ENCODE measurements at places on chromosomes 1 and 21. TPM values are rescaled to one million over a fixed set of nuclear protein-coding genes. Genes with fewer than 3 reads are reported as not detected.
A peak's percentile ranks its signal among the peaks of the same experiment; 100 is the strongest.

DNA sequence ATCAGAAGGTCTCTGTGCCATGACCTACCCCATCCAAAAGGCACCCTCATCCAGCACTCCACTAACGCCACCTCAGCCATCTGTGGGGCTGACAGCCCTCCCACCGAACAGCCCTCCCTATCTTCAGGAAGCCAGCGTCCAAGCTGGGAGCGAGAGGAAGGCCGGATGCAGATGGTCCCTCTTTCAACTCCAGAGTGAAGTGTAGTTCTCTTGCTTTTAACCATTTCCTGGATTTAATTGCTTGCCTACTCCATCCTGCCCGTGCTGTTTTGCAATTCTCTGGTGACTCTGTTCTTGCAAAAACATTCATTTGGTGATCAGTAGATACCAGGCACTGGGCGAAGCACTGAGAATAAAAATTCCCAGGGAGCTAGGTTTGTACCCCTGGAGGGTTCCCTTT lies 8.2 kb upstream of the DYRK1A start:
- peak; percentile 25 for ATAC-seq

Gene LRRC38
- total RNA-seq = not detected

Gene MRAP
- not detected for total RNA-seq

Gene S100A9
- 34,355 TPM for total RNA-seq

DNA sequence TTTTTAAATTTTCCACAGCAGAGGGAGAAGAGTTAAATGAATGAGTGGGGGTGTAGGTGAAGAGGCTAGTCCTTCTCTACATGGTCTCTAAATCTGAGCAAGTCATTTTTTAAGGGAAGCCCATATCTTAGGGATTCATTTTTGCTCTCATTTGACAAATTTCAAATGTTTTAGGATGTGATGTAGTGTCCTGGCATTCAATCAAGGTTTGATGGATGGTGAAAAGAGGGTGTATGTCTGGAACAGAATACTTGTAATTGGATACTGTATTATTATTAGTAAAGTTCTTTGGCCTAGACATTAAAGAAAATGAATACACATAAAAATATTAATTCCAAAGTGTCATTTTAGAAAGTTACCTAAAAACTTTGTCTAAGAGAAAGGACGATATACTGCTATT lies 167.8 kb upstream of the PTBP2 start:
- ATAC-seq = no peak

Gene ACTN2
- 0.24 TPM for total RNA-seq

GRCh38 chr1:173049322-173049633 lies 1.5 kb downstream of the TNFSF18 start:
- ATAC-seq = no peak

- ATAC-seq = peak; percentile 52
Observed at GRCh38 chr1:203765029-203765837, at the start of gene LAX1. LAX1 (plus strand) TSS chr1:203765183; CDS start chr1:203765566, 383 bp downstream.

DNA sequence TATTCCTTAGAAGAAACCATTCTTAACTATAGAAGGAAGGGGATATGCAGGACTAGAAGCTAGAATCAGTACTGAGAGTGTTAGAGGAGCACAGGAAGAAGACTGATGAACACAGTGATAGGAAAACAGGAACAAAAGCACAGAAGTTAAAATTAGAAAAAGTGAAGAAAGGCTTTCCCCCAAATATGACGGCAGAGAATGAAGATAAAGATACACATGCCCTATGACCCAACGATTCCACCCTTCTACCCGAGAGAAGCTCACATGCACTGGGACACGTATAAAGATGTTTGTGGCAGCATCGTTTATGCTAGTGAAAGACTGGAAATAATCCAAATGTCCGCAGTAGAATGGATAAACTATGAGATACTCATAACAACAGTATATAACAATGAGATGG lies 74.2 kb downstream of the DTL start:
- ATAC-seq = no peak

Gene BSND
- not detected for total RNA-seq

DNA sequence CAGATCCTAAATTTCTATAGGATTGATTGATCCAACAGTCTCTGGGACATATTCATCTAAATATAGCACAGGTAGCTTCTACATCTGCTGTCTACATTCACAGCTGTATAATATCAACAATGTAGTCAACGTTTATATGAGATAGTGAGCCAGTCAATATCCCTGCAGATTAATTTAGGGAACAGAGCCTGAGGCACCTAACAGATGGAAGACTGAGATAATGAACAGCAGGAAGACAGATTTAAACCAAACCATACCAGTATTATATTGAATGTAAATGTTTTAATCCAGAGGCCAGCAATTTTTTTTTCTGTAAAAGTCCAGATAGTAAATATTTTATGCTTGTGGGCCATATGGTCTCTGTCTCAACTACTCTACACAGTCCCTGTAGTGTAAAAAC lies 2072.4 kb downstream of the MRPL39 start:
- no peak for ATAC-seq

Gene SEMA4A
- 34.6 TPM for total RNA-seq

DNA sequence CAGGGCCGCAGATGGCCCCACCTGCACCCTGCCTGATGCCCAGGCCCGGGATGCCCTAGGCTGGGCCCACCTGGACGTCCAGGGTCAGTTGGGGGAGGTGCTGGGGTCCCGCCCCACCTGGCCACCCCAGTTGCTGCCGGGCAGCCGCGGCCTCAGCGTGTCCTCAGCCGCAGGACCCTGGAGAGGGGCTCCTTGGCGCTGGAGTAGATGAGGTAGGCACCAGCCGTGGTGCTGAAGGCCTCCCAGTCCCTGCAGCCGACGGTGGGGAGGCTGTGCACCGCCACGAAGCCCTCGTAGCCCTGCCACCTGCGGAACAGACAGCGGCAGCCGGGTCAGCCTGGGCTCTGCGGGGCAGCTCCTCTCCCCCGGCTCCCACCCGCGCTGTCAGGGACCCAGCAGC lies 40.4 kb downstream of the KRTAP10-1 start:
- ATAC-seq = peak; percentile 28

DNA sequence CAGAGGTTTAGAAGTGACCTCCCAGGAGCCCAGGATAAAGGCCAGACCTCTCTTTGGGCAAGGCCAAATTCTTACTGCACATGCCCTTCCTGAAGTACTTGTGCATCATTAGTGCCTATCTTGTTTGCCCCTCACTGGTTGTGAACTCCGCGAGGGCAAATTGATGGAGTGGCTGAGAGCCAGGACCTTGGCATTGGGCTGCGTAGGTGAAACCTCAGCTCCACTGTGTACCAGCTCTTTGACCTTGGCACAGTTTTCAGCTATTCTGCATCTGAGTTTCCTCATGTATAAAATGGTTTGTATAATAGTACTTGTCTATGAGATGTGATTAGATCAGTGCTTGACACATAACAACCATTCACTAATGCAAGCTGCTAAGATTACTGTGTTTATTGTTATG lies 11.5 kb downstream of the OTUD3 start:
- ATAC-seq = no peak

Gene KCNQ4
- 0.24 TPM for total RNA-seq

- ATAC-seq = peak; percentile 92
Observed at GRCh38 chr1:207644852-207645634, at the start of gene CR1L. CR1L (plus strand) TSS chr1:207645133; CDS start chr1:207645234, 101 bp downstream.

- peak; percentile 15 for ATAC-seq
Observed at GRCh38 chr21:43203591-43203990, 34.8 kb downstream of the CRYAA start.

DNA sequence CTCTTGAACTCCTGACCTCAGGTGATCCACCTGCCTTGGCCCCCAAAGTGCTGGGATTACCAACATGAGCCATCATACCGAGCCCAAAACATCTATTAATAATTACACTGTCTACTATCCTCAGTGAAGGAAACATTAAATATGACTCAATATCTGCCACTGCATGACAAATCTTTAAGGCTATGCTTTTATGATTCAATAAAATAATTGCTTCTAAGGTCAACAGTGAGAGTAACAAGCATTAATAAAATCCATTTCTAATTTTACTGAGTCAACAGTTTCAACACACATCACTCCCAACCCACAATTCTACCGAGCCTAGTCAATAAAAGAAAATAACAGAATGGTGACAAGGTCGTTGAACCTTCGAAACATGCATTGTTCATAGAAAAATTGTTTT lies 125.5 kb upstream of the CHRM3 start:
- ATAC-seq = peak; percentile 36

Gene CDC7
- 4.2 TPM for total RNA-seq

DNA sequence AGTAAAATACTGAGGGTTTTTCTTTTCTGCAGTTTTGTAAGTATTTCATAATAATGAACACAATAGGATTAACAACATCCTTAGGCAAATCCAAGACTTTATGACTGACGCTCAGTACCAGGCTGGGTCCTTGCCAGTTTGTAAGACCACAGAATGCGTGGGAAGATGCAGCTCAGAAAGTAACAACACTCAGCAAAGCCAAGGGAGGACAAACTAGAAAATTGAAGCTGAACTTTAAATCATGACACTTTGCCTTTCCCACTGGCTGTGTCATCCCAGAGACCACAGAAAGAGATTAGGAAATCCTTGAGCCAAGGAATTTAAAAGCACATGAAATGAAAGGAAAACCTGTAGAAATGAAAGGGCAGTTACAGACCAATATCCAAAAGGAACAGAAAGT lies 426.3 kb upstream of the CHRM3 start:
- ATAC-seq = no peak

Gene S100A4
- total RNA-seq = 36.0 TPM

DNA sequence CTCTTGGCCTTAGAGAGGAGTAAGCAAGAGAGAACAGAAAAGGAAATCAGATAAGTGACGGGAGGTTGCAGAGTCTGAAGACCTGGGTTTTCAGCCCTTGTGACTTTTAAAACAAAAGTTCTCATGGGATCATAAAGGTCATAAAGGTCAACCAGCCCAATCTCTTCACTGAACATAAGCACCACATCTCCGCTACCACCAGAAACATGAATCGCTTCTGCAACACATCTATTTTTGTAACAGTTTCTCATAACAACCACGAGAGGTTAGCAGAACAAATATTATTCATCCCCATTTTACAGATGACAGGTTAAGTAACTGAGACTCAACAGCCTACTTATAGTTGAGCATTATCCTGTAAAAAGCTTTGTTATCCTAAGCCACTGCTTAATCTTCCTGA lies 5.9 kb downstream of the TRAPPC3 start:
- ATAC-seq = no peak

DNA sequence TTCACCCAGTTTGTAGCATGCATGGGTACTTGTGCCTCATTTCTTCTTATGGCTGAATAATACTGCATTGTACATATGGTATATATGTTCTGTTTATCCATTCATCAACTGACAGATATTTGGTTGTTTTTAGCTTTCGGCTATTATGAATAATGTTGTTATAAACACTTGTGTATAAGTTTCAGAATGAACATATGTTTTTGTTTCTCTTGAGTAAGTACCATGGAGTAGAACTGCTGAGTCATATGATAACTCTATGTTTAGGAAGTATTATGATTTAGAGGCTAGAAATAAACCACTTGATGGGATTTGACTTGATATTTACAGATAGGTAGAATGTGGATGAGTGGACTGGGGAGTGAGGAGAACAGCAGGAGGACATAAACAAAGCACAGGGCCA lies 48.6 kb downstream of the WNT2B start:
- ATAC-seq = no peak

Data from esophagus mucosa (tissue), 1 donor.